ENCODE measurements at places on chromosomes 16 and 17.

DNA sequence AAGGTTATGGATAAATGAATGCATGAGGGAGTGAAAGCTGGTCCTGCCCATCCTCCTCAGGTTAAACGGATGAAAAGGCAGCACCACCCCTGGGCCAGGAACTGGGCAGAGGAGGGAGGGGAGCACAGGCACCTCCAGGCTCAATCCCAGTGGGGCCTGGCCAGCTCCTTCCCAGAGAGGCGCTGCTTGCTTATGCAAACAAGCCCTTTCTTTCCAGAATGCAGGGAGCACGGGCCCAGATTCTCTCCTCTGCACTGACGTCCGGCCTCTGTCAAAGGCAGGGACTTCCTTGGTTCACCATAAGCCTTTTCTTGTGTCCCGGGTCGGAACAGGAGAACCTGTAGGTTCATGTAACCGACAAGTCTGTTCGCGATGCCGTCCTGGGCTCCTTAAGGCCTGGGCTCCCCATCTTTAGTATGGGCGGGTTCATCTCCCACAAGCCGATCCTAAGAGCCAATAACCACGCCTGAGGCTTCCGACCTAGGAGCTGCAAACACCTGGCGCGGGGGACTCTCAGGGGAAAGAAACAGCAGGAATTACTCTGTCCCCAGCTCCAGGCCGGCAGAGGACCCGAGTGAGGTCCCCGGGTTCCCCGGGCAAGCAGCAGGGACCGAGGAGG is 16.3 kb downstream of the ENPP7 start:
- no peak for DNase-seq

- DNase-seq, result no peak
Observed at GRCh38 chr16:87382023-87382785, 1.4 kb downstream of the FBXO31 start.

- DNase-seq, result no peak
Observed at GRCh38 chr17:72978593-72979218, 113.8 kb downstream of the SLC39A11 start.

- no peak for DNase-seq
Observed at GRCh38 chr16:72889616-72890582, 158.0 kb downstream of the ZFHX3 start.

DNA sequence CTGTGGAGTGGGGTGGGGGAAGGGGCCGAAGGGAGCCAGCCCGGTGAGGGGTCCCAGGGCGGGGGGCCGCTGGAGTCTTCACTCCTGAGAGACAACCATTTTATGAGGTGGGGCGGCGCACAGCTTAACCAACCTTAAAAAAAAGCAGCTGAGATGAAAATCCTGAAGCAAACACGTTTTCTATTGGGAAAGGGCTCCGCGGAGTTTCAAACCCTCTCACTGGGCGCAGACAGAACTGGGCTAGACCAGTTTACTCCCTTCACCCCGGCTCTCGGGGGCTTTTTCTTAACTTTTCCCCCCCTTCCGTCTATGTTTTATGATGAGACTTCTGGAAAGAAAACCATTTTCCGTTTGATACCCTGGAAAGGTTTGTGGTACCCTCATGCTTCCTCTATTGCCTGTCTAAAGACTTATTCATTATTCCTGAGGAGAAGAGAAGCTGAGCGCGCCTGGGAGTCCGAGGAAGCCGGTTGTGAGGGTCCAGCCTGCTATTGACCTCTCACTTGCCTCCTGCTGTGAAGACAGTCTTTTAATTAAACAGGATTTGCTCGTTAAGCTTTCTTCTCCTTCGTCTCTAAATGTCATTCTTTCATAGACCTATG is 482 bp upstream of the SSH2 start:
- no peak for DNase-seq

- DNase-seq, result no peak
Observed at GRCh38 chr16:2299915-2300192, 31.9 kb upstream of the RNPS1 start.

Data from epithelial cell of proximal tubule (primary cell).